T-helper 17 cell (primary cell): ENCODE measurements at places on chromosomes 16 and 17. TPM values are rescaled to one million over a fixed set of nuclear protein-coding genes. Genes with fewer than 3 reads are reported as not detected.

DNA sequence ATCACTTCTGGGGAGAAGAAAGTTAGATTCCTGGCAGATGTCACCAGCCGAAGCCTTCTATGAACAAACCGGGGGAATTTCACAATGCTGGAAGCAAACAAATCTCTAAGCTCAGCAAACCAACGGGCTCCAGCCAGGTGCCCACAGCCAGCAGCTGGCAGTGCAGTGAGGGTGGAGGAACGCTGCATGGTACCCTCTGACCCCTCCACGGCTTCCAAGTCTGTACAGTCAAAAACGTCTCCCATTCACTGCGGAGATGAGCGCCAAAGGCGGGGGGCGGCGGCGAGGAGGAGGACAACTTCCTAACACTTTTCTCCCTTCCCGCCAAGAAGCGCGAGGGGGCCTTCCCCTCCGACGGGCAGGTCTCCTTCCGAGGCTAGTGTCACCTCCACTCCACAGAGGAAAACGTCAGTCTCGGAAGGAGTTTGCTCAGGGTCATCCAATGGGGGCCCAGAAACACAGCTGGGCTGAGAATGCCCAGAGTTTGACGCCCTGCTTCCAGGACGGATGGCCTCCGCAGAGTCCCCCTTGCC, 924 bp downstream of the ZNF598 start:
- DNase-seq = no peak

DNA sequence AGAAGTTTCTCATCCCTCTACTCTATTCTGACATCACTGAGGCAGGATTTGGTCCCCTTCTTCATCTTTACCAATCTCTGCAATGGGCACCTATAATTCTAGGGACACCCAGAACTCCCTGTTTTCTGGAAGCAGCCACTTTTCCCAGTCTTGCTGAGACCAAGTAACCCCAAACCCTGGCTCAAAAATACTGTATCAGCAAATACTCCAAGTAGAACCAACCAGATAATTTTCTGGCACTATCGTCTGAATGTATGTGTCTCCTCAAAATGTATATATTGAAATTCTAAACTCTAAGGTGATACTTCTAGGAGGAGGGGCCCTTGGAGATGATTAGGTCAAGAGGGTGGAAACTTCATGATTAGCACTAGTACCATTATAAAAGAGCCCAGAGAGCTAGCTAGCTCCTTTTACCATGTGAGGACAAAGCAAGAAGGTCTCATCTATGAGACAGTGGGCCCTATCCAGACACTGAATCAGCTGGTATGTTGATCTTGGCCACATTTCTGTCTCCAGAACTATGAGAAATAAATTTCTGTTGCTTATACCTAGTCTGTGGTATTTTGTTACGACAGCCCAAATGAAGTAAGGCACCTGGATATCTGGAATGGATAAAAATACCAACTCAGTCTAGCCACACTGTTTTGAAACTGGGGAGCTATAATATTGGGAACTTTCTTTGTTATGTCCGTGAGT, 464.4 kb downstream of the CDH11 start:
- no peak for DNase-seq

GRCh38 chr17:37133136-37133535, 184.4 kb downstream of the AATF start:
- no peak for DNase-seq

- no peak for DNase-seq
Observed at GRCh38 chr16:66539623-66540469, 10.1 kb downstream of the TK2 start.

The SECTM1 gene
- total RNA-seq = 6.0 TPM
